Activated effector memory CD4-positive, alpha-beta T cell treated with Interleukin-2 at 50 U/mL for 16 hours (primary cell): ENCODE measurements at places on chromosomes 11 and 22.

GRCh38 chr11:42840176-42840829 is 471.5 kb upstream of the API5 start:
- DNase-seq: no peak

- no peak for DNase-seq
These were observed 146.7 kb downstream of the CTTN start for GRCh38 chr11:70544774-70545609.

GRCh38 chr22:39496131-39496838 is 5.8 kb upstream of the MIEF1 start:
- DNase-seq: peak; percentile 35

- DNase-seq: no peak
These were observed 36.7 kb downstream of the ADAMTS8 start for GRCh38 chr11:130391711-130392110.

DNA sequence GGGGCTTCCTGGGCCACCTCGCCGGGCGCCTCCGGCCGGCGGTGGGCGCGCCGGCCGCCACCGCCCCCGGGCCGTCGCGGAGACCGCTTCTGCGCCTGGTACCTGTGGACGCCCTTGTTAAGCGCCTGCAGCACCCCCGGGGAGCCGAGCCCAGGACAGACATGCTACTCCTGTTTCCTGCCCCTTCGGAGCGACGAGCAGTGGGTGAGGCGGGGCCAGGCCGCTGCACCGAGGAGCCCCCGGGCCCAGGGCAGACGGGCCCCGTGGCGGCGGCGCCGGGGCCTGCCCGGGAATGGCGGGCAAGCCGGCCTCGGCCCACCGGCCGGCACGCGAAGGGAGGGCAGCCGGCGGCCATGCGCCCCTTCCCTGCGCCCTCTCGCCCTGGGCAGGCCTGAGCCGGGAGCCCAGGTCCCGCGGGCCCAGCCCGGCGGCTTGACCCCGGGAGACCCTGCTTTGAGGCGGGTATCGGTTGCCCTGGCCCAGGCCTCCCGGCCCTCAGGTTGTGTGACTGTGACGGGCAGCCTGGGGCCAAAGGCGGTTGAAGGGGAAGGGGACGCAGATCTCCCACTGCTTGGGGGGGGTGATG is 789 bp upstream of the KDM2A start:
- peak; percentile 41 for DNase-seq

GRCh38 chr11:11057472-11057854 is 199.6 kb upstream of the ZBED5 start:
- DNase-seq: no peak

DNA sequence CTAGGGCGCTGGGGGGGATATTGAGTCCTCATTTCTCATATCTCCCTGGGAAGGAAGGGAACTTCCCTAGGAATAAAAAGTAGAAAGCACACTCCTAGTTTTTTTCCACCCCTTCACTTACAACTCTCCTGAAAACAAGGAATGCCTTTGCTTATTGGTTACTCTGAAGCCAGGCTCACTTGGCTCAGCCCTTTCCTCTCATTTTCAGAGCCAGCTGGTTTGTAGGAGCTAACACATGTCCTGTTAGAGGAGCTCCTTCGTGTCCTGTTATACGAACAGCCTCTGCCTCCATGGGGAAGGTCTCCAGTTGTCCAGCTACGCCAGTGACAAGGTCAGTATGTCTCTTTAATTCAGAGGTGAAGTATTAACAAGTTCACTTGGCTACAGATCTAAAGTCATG is 17.6 kb downstream of the ALKBH8 start:
- DNase-seq: no peak

GRCh38 chr11:131246156-131246555 is 124.3 kb upstream of the NTM start:
- no peak for DNase-seq

GRCh38 chr22:39525658-39525975 is 5.3 kb downstream of the ATF4 start:
- DNase-seq: no peak
